GDM1 (cell line): ENCODE measurements at places on chromosomes 11 and 22.
A peak's percentile ranks its signal among the peaks of the same experiment; 100 is the strongest.

DNA sequence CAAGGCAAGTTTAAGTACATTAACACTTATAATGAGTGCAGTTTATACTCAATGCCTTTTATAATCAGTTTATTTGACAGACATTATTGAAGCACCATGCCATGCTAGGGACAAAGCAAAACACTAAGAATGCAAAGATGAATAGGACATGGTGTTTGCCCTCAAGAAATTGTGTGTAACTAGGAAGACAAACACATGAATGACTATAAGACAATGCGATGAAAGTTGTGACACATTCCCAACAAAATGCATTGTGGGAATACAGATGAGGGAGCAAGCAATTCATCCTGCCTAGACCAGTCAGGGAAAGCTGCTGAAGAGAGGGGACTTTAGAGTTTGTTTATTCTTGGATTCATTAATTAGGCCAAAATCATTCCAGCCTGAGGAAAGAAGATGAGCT lies 133.8 kb upstream of the TRPC6 start:
- no peak for DNase-seq

DNA sequence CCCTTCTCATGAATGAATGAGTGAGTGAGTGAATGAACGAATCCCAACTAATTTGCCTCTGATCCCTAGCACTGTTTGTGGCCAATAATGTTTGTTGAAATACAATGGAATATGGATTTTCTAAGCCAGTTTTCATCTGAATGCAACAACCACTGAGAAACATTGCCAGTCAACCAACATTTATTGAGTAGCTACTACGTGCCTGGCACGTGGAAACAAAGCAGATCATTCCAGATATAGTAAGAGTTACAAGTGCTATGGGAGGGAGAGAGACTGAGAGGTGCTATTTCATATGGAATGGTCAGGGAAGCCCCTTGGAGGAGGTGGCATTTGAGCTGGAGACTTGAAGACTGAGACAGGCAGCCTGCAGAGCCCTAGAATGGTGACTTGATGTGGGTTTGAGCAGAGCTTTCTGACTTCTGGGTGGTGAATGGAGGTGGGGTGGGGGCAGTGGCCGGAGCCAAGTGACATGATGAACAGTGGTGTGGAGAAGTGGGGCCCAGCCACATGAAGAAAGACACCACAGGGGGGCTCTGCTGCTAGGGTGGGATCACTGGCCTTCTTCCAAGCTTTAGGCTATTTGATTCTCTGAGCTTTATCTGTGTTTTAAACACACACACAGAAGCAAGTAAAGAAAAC lies 35.1 kb upstream of the SMTN start:
- DNase-seq, result no peak

- peak; percentile 34 for DNase-seq
Observed at GRCh38 chr11:10441652-10442503, 13.2 kb upstream of the AMPD3 start.

DNA sequence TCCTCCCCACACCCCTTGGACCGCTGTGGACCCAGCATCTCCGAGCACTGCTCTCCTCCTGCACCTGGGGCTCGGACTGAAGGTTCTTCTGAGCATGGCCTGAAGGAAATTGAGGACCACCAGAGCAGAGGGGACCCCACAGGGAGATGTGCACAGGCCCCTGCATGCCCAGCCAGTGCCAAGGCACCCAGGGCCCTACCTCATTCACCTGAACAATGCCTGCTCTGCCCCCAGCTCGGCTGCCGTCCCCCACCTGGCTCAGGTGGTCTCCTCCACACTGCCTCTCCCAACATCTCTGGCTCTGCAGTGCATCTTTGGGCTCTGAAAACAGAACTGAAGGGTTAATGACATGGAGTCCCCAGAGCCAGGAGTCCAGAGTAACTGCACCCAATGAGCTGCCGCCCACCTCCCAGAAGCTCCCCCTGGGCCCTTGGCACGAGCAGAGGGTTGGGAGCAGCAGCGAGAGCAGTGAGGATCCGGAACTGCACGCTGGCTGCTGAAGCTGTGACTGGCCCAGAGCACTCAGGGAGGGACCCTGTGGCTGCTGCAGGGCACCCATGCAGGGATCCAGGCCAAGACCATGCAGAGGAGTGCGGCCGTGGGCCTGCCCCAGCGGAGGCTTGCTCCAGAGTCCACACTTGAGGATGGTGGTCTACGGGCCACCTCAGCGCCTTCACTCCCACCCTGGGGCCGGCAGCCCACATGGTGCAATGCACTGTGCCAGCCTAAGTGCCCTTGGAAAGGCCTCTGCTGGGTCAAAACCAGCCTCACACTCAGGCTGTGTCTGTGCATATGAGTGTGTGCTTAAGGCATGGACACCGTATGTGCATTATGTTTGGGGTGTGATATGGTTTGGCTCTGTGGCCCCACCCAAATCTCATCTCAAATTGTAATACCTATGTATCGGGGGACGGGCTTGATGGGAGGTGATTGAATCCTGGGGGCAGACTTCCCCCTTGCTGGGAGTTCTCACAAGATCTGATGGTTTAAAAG lies 686.1 kb downstream of the TBC1D22A start:
- DNase-seq, result no peak

GRCh38 chr11:2107521-2107920 lies 31.7 kb downstream of the IGF2 start:
- DNase-seq, result no peak

GRCh38 chr22:25754527-25755202 lies 12.7 kb downstream of the MYO18B start:
- DNase-seq, result no peak

GRCh38 chr11:2587976-2588748 lies 111.6 kb downstream of the KCNQ1OT1 start:
- no peak for DNase-seq

DNA sequence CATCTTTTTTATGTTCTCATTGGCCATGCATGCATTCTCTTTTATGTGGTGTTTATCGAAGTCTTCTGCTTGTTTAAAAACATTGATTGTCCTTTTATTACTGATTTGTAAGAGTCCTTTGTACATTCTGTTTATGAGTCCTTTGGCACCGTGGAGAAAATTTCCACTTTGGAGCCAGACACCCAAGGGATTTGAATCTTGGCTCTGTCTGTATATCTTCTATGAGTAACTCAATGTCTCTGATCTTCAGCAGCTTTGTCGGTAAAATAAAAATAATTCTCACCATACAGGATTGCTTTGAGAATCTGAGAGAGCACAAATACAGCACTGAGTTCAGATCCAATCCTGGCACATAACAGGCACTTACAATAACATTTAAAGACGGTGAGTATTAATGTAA lies 12.8 kb upstream of the SORL1 start:
- no peak for DNase-seq

GRCh38 chr11:127943763-127944162 lies 643.6 kb downstream of the ETS1 start:
- DNase-seq, result no peak

GRCh38 chr22:20230777-20231420 lies 37.2 kb downstream of the RTN4R start:
- no peak for DNase-seq

DNA sequence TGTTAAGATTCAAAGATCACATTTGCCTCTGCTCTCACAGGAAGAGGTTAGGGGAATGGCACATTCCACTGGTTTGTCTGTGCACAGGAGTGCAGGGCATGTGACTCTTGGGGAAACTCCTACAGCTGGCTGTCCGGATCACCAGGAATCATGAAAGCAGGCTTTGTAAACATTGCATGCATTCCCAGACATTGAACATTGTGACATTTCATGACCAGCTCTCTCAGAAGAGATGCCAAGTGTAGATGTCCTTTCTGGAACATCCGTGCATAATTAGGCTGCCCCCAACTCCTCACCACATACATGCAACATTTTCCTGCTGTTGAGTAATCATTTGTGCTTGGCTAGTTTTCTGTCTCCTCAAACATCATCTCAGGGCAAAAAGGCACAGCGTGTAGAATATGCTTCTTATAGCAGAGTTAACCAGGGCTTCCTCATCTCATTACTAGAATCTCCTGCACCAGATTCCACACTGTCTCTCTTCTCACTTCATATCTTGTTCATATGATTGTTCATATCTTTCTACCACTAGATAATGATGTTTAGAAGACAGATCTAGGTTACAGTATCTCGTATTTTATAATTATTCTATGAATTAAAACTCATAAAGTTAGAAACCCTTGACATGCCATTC lies 694.7 kb downstream of the NTM start:
- DNase-seq, result no peak

DNA sequence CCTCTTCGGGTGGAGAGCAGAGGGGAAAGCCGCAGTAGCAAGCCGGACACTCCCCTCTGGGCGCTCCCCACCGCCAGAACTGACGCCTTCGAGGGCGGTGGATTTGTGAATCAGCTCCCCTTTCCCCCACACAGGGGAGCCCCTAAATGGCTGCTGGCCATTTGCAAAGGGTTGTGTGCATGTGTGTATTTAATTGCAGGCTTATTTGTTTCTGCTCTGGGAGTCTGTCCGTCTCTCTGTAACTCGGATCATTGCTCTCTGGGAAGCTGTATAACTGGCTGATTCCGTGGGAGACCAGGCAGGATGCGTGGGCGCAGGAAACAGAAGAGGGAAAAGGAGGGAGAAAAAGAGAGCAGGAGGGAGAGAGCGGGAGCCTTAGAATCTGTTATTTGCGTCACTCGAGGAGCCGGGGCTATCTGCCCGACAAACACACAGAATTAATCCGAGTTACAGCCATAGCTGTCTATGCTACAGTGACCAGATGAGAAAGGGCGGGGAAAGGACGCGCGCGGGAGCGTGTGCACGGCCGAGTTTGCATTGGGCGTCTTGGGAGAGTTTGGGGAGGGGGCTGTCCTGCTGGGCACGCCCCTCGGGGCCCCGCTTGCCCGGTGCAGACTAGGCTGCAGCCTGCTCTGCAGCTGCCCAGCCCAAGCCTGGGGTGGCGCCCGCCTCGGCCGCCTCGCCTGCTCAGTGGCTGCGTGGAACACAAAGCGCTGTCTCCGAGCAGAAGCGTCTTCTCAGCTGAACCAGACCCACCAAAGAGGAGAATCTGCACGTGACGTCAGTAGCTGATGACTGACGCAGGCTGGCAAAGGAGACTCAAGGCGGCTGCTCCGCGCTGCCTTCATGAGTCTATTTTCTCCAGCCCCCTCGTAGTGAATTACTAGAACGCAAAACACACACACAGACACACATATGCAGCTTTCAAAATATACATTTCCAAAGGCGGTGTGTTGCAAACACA lies 105.3 kb upstream of the HSD17B12 start:
- no peak for DNase-seq

DNA sequence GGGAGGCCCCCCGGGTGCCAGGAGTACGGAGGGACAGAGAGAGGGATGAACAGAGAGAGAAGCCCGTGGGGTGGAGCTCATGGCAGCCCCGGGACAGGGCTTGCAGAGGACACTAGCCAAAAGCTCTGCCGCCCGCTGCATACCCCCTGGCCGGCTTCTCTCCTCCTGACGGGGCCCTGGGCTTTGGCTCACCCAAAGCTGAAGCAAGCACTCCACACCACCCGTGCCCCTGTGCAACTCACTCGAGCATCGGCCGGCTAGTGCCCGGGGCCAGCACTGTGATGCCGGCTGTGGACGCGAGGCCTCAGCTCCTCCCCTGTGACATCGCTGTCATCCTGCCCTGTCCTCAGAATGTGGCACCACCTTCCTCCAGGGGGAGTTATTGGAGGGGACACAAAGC lies 429.6 kb downstream of the BRD1 start:
- no peak for DNase-seq

DNA sequence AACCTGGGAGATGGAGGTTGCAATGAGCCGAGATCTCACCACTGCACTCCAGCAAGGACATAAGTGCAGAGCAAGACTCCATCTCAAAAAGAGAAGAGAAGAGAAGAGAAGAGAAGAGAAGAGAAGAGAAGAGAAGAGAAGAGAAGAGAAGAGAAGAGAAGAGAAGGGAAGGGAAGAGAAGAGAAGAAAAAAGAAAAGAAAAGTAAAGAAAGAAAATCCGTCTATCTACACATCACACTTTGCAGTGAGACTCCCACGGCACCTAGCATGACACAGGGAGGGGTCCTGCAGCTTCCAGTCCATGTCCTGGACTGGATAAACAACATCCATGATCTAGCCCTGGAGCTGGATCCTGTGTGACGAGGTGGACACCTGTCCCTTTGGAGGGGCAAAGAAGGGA lies 4.0 kb upstream of the PPARA start:
- DNase-seq, result no peak

DNA sequence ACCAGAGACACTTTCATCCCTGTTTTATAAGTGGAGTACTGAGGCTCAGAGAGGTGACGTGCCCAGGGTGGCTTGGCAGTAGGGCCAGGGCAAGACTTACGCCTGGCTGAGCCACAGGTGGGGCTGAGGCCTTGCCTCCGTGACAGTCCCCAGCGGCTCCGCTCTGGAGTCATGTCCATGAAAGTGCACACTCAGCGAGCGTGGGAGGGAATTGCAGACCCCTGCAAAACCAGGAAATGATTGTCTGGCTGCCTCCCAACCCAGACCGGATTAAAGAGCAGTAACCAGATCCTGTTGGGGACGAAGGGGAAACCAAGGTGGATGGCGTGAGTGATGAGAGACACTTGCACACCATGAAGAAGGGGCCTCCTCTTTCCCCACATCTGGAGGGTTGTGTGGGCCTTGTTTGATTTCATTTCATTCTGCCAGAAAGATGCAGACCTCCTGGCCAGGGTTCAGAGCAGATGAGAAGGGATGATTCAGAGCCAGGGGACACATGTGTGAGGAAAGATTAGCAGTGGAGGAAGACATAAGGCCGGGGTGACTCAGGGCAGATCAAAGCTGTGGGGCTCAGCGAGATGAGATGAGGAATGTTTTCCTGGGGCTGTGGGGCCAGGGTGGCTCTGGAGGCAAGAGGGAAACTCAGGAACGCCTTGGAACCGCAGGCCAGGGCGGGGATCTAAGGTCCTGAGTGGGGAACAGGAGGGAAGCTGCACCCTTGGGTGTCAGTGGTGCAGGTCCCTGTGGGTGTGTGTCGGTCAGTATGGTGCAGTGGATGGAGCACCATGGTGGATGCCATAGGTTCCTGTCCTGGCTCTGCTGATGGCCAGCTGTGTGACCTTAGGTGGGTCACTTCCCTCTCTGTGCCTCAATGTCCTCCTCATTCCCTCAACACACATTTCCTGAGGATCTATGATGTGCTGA lies 29.9 kb upstream of the LRRC32 start:
- peak; percentile 76 for DNase-seq

DNA sequence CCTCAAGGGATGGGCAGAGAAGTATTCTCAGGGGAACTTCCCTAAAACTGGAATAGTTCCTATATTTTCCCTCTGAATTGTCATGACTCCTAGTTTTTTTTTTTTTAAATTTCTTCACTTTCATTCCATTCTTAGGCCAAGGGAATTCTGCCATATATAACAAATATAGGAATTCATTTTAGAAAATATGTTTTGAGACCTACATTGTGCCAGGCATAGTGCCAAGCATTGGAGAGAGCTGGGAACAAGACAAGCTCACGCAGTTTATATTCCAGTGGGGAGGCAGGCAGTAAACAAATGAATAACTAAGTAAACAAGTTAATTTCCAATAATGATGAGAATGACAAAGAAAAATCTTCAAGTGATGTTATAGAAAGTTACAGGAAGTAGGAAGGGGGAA lies 2.6 kb upstream of the NPTXR start:
- no peak for DNase-seq
